ENCODE measurements at places on chromosomes 16 and 17.

DNA sequence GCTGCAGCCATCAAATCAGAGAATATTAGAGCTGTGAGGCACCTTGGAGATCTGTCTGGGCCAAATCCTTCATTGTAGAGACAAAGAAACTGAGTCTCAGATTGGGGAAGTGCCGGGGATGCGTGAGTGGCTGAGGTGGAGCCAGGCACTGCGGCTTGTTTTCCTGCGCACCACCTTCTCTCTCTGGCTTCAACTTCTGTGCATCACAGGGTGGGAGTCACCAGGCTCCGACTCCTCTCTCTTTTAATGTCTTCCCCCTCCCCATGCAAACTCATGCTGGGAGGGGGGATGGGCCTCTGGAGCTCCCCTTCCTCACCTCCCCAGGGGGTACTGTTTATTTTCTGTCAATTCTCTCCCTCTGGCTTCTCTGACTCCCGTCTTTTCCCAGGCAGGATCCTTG, 8.7 kb upstream of the ETV4 start:
- H3K4me3 ChIP-seq: no peak overlapping the region
- no peak overlapping the region for H3K27ac ChIP-seq
- H3K4me1 ChIP-seq: no peaks in the 10 kb centered on the region
- no peak for DNase-seq
- no peaks in the 10 kb centered on the region for H3K27me3 ChIP-seq
- H3K36me3 ChIP-seq: no peaks in the 10 kb centered on the region

- H3K4me1 ChIP-seq: peaks cover 73% of the 10 kb centered on the region
- peak; percentile 43 for DNase-seq
- H3K27me3 ChIP-seq: no peaks in the 10 kb centered on the region
- H3K36me3 ChIP-seq: peaks cover 35% of the 10 kb centered on the region
- peak overlapping the region; percentile 55 for H3K27ac ChIP-seq
- no peak overlapping the region for H3K4me3 ChIP-seq
These were observed 18.3 kb downstream of the MYBBP1A start for GRCh38 chr17:4536742-4537411.

GRCh38 chr17:54408731-54409130, 491.9 kb upstream of the TOM1L1 start:
- no peaks in the 10 kb centered on the region for H3K4me1 ChIP-seq
- no peak for DNase-seq
- no peaks in the 10 kb centered on the region for H3K36me3 ChIP-seq
- no peak overlapping the region for H3K27ac ChIP-seq
- no peaks in the 10 kb centered on the region for H3K27me3 ChIP-seq

DNA sequence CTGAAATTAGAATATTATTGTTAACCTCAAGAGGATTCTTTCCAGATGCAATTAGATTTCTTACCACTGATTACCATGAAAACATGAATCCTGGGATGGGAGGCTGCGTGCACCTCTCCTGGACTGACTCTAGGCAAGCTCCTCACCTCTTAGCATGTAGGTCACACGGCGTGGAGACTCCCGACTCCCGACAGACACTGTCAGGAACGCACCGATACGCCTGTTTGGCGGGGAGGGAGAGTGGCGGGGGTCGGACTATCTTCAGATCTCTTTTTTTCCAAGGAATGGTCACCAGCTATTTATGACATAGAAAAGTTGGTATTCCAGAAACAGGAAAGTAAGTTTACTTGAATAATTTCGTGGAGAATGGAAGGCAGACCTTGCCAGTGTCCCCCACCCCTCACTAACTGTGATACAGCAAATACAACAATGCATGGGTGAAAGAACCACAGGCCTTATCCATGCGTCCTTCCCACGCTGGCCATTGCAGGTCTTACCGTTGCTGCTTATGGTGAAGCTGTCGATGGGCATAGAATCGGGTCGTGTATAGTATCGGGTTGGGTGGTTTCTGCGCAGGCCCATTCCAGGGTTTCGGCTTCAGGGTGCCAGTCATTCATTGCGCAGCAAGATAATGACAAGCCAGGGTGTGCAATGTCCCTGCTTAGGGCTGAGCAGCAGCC, 62.6 kb upstream of the ENDOV start:
- no peaks in the 10 kb centered on the region for H3K27me3 ChIP-seq
- no peaks in the 10 kb centered on the region for H3K4me1 ChIP-seq
- H3K27ac ChIP-seq: no peak overlapping the region
- no peak overlapping the region for H3K4me3 ChIP-seq

DNA sequence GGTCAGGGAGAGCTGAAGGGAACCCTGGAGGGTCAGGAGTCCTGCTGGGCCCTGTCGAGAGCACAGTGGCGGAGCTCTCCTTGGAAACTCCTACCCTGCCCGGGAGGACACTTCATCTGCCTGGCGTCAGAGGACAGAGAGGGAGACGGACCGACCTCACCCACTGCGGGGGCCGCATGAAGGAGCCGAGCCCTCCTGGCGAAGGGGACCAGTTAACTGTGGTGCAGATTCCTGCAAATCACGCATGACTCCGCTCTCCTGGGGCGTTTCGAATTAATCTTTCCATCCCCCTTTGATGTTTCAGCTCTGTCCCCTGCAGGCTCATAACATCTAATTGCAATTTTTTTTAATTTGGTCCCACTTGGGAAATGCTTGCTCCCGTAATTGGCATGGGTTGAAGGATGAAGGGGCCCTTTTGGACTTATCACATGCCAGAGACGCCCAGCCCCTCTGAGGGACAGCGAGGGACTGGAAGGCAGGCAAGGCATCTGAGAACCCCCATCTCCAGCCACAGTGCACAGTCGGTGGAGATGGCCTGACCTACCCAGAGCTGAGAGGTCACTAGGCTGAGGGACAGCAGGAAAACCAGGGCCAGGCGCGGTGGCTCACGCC, 26.5 kb downstream of the RPH3AL start:
- H3K27me3 ChIP-seq: no peaks in the 10 kb centered on the region
- H3K27ac ChIP-seq: no peak overlapping the region
- no peaks in the 10 kb centered on the region for H3K4me1 ChIP-seq
- no peaks in the 10 kb centered on the region for H3K36me3 ChIP-seq
- H3K4me3 ChIP-seq: no peak overlapping the region
